Activated CD8-positive, alpha-beta memory T cell treated with anti-CD3 and anti-CD28 coated beads for 1 hour (primary cell): ENCODE measurements at places on chromosomes 16 and 17.

- DNase-seq = no peak
Observed at GRCh38 chr16:67843343-67843765, 1.2 kb downstream of the THAP11 start.

GRCh38 chr16:83393196-83393981 lies 414.4 kb upstream of the HSBP1 start:
- no peak for DNase-seq

GRCh38 chr16:28166394-28167208 lies 45.2 kb downstream of the XPO6 start:
- DNase-seq = no peak

GRCh38 chr17:49388290-49388640 lies 26.2 kb upstream of the ZNF652 start:
- no peak for DNase-seq

DNA sequence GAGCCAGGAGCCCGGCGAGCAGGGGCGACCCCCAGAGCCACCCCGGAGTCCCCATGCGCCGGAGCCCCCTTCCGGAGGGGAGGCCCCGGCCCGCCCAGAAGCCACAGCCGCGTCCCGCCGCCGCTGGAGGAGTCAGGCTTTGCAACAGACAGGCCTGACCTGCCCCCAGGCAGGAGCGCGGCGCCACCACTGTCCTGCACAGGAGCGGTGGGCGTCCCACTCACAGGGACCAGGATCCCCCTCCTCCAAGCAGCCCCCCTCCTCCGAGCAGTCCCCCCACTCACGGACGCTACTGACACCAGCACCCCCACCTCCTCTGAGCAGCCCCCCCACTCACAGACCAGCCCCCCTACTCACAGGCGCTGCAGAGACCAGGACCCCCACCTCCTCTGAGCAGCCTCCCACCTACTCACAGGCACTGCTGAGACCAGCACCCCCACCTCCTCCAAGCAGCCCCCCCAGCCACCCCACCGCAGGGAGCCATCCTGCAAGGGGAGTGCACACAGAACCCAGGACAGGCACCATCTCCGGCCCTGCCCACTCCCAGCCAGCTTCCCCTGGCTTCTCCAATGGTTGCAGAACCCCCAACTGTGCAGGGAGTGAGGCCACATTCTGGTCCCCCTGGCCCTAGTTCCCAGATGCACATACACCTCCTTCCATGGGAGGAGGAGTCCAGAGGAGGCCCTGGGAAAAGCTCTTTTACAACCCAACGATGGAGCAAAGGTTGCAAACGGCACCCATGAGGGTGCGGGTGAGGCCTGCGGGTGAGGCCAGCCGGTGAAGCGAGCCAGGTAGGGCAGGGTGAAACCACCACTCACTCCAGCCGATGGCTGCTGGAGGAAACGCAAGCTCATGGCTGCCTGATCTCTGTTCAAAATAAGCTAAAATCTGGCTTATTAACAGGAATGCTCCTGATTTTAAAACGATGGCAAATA lies 69.9 kb downstream of the ABR start:
- DNase-seq = peak; percentile 19

DNA sequence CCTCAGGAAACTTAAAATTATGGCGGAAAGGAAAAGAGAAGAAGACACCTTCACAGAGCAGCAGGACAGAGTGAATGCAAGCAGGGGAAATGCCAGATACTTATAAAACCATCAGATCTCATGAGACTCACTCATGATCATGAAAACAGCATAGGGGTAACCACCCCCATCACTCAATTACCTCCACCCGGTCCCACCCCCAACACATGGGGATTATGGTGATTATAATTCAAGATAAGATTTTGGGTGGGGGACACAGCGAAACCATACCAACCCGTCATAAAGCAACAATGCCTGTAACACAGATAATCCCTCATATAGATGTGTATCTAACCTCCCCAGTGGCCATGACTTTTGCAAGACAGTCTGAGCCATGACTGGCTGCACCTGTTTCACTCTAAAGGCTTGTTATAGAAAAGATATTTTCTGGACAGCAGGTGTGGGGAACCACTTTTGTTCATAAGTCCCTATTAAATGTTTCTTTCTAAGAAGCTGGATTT lies 7.0 kb upstream of the GSDMA start:
- no peak for DNase-seq

DNA sequence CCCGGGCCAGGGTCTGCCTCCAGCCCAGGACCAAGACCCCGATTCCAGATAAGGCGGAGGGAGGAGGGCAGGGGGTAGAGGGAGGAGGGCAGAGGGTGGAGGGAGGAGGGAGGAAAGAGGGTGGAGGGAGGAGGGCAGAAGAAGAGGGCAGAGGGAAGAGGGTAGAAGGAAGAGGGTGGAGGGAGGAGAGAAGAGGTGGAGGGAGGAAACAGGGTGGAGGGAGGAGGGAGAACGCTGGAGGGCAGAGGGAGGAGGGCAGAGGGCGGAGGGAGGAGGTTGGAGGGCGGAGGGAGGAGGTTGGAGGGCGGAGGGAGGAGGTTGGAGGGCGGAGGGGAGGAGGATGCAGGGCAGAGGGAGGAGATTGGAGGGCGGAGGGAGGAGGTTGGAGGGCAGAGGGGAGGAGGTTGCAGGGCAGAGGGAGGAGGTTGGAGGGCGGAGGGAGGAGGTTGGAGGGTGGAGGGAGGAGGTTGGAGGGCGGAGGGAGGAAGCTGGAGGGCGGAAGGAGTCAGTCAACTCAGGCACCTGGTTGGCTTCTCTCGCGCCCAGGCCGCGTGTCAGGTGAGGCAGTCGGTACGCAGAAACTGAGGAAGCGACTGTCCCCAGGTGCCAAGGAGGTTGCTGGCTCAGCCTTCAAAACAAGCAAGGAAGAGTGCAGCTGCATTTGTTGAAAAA lies 65.2 kb downstream of the KLHDC4 start:
- DNase-seq = no peak

DNA sequence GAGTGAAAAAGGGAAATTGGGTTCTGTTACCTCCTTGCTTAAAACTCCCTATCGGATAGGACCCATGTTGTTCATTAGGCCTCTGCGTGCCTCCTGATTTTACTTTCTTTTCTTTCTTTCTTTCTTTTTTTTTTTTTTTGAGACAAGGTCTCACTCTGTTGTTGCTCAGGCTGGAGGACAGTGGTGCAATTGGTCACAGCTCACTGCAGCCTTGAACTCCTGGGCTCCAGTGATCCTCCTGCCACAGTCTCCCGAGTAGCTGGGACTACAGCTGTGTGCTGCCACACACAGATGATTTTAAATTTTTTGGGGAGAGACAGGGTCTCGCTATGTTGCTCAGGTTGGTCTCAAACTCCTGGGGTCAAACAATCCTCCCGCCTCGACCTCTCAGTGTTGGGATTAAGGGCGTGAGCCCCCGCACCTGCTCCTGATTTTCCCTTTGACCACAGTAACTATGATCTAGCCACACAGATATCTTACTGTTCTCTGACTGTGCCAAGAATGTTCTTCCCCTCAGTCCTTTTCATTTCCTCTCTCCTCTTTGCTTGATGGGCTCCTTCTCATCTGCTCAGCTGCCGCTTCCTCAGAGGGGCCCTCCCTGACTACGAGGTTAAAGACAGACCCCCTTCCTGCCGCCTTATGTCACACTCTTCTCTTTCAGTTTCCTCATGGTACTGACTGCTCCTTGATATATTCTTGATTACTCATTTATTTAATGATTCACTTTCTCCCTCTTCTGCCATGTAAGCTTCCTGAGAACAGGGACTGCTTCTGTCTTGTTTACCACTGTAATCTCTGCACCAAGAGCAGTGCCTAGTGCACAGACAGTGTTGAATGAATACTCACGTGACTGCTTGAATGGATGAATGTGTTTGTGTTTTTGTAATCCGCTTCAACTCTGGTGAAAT lies 44.3 kb downstream of the LCMT1 start:
- no peak for DNase-seq

DNA sequence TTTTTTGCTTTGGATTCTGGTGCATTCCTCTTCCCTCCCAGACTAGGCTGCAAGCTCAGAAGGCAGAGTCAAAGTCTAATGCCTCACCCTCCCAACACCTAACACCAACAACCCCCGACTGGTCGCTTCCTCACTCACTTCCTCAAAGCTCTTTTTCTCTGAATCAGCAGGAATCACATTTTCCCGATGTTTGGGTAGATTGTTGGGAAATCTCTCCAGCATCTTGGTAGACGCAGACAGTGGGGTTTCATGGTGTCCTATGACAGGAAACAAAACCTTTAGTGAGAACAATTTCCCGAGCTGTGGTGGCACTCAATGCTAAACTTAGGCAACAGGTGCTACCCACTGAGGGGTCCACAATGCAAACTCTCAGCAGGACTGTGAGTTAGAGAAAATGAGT lies 39.9 kb upstream of the ICAM2 start:
- no peak for DNase-seq

GRCh38 chr17:57954397-57955182 lies 622 bp downstream of the CUEDC1 start:
- DNase-seq = no peak

- DNase-seq = no peak
Observed at GRCh38 chr17:3961564-3962047, 2.6 kb downstream of the ATP2A3 start.

DNA sequence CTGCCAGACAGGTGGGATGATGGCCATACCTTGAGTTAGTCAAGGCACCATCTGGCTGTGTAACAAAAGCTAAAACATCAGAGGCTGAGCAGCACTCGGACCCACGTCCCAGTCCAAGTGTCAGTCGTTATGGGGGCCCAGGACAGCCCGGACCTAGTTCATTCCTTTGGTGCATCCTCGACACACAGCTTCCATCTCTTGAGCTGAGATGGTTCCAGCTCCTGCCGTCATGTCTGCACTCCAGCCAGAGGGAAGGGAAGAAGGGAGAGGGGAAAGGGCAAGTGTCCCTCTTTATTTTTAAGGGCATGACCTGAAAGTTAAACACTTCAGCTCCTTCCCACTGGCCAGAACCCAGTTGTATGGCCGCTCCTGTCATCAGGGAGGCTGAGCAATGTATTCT lies 218.0 kb downstream of the SEC14L1 start:
- DNase-seq = no peak

DNA sequence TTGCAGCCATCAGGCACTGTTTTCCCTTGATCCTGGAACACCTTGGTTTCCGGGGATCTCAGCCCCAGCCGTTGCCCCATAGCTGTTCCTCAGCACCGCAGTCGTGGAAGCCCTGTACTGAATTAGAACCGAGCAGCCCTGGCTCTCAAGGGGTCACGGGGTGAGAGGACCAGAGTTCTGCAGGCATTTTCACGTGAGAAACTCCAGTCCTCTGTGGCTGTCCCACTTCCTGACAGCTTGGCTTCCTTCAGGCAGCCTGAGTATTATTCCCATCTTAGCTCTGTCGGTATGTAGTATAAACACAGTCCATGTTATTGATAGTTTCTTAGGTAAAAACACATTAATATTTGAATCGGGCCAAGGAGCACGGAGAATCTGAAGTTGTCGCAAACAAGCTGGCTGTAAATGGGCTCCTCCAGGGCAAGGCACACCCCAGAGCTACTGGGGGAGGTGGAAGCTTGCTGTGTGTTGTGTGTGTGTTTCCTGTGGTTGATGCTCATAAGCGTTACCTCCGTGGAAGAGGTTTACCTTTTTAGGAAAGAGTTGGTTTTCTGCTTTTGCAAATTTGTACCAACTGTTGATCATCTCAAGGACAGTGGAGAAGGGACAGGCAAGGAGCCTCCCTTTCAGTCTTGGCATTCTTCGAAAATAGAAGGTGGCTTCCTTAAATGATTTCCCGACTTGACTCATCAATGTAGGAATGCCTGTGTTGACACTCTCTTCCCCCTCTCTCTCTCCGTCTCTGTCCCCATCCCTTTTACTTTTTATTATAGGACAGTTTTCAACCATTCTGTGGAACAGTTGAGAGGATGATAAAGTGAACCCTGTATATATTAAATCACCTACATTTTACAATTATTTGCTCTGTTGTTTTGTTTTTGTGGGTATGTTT lies 208.9 kb upstream of the CHMP6 start:
- no peak for DNase-seq

DNA sequence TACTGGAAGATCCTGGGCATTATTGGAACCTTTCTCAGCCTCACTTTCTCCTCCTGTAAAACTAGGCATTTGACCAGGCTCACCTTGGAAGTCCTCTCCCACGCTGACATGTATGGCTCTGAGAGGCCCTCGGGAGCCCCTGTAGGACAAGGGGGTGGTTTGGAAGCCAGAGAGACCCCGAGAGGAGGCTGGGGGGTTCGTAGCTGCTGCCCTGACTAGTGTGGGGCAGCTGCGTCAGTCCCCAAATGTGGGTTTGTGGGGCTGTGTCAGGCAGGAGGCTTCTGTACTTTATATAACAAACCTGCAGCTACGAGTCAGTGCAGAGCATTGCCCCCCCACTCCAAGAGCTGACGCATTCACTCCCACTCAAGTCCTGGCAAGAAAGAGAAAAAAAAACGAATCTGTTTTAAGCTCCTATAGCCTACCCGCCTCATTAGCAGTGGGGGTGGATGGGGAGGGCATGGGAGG lies 1.8 kb downstream of the CX3CL1 start:
- DNase-seq = no peak

- no peak for DNase-seq
Observed at GRCh38 chr17:74919440-74920305, 3.4 kb downstream of the USH1G start.

- no peak for DNase-seq
Observed at GRCh38 chr17:1473841-1474240, 17.8 kb upstream of the CRK start.

GRCh38 chr16:6193718-6194117 lies 1096.1 kb upstream of the EEF2KMT start:
- no peak for DNase-seq

GRCh38 chr16:65663774-65664173 lies 541.9 kb upstream of the CDH11 start:
- DNase-seq = no peak

DNA sequence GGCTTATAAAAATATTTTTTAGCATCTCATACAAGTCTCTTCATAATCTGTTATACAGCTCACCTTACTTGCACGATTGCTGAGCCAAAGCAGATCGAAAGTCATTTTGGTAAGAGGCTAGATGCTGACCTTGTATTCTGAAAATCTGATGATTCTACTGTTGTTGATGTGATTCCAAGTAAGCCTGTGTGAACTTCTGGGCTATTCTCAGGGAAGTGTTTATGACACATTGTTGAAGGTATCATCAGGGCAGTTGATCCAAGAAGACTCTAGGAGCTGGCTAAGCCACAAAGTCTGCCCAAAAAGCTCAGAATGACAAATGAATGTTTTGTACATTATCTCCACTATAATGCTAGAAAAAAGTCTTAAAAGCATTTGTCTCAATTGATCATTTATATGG lies 16.0 kb downstream of the OMG start:
- DNase-seq = no peak

GRCh38 chr16:53612003-53612402 lies 91.7 kb downstream of the RPGRIP1L start:
- no peak for DNase-seq
